ENCODE measurements at places on chromosomes 5 and 9. TPM values are rescaled to one million over a fixed set of nuclear protein-coding genes. Genes with fewer than 3 reads are reported as not detected.

The SLC4A9 gene
- not detected for polyA plus RNA-seq

The SLC6A18 gene
- polyA plus RNA-seq = not detected

DNA sequence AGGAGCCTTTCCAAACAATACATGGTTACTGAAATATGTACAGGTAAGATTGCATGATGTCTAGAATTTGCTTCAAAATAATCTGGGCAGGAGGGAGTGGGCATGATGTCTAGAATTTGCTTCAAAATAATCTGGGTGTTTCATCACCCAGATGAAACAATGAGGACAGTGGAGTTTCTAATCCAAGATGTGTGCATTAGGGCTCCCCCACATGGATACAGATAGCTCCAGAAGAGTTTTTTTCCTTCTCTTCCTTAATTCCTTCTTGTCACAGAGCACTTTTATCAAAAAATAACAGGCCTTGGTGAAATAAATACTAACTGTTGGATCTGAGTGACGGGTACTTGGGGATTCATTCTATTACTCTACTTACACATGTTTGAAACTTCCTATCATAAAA lies 14.9 kb downstream of the ATOX1 start:
- DNase-seq = peak; percentile 38

DNA sequence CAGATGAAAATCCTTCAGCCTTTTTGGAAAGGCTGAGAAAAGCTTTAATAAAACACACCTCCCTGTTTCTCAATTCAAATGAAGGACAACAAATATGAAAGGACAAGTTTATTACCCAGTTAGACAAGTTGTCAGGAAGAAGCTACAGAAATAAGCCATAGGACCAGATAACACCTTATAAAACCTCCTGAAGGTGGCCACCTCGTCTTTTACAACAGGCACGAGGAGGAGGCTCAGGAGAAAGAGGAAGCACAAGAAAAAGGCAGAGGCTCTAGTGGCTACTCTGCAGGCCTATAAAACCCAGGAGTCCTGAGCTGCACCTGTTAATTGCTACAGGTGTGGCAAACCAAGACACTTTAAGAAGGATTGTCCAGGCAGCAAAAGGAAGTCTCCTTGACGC lies 352.1 kb upstream of the CDH18 start:
- DNase-seq = no peak

DNA sequence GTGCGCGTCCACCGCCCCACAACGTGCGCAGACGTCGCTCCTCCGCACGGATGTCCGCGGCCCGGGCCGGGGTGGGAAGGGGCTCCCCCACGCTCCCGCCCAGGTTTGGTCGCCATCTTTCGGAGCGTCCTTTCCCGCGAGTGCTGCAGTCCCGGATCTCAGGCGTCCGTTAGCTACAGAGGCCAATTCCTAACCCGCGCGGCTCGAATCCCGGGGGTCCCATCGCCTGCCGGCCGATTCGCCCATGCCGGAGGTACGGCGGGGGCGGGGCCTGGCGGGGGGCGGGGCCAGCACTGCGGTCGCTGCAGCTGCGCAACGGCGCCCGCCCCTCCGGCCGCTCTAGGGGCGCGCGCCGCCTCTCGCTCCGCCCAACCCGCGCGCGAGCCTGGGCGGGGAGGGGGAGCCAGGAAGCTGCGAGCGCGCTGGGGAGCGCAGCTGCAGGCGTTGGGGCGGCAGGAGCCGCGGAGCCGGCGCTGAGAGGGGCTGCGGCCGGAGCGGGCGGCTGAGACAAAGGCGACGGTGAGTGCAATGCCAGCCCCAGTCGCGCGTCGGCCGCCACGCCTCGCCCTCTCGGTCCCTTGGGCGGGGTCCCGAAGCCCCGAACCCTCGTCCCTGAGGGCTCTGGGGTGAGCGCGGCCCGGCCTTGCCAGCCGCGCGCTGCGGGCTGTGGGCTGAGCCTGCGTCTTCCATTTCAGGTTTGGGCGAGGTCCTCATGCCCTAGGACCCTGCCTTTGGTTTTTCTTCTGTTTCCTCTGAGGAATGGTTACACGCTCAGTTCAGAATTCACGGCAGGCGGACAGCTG lies at the start of gene CDC42SE2:
TSS of gene CDC42SE2 (plus strand) at position 406 of the 803 bp plus-strand sequence. CDS start 95,441 bp downstream, outside the sequence.
- DNase-seq = peak; percentile 95

GRCh38 chr5:42912184-42912798 lies 100.6 kb upstream of the SELENOP start:
- DNase-seq = peak; percentile 67

GRCh38 chr5:146400201-146400600 lies 46.9 kb upstream of the TCERG1 start:
- no peak for DNase-seq

- DNase-seq = peak; percentile 2
These were observed 69.8 kb downstream of the WDR70 start for GRCh38 chr5:37448941-37449340.

- no peak for DNase-seq
These were observed 203.6 kb downstream of the NR3C1 start for GRCh38 chr5:143199843-143200242.
